Stimulated activated CD4-positive, alpha-beta T cell treated with anti-CD3 and anti-CD28 coated beads, Interleukin-12 subunit alpha, Interleukin-12 subunit beta, amount 100 ng/mL, for 4 hours (primary cell): ENCODE measurements at places on chromosomes 7 and 10.

DNA sequence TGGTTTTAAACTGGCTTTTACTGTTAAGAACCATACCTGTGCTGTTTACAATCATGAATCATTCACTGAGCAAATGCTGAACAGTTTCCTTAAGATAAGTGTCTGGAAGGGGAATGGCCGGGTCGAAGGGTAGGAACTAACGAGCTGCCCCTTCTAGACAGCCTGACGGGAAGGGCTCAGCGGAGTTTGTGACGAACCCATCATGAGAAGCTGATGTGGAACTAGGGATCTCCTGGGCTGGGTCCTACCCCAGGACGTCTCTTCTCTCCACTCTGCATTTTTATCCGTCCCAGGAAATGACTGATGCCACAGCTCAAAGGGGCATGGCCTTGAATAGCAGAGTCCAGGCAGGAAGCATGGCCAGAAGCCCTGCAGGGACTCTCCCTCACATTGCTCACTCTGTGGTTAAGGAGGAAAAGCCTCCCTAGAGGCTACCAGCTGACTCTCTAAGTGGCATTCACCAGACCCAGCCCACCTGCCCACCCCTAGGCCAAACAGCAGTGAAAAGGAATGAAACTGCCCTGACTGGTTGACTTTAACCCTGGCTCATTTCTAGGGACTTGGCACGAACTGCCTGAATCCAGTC, 112.0 kb downstream of the PFKFB3 start:
- no peak for DNase-seq

GRCh38 chr10:103881416-103882284, 26.3 kb upstream of the SH3PXD2A start:
- DNase-seq, result no peak

DNA sequence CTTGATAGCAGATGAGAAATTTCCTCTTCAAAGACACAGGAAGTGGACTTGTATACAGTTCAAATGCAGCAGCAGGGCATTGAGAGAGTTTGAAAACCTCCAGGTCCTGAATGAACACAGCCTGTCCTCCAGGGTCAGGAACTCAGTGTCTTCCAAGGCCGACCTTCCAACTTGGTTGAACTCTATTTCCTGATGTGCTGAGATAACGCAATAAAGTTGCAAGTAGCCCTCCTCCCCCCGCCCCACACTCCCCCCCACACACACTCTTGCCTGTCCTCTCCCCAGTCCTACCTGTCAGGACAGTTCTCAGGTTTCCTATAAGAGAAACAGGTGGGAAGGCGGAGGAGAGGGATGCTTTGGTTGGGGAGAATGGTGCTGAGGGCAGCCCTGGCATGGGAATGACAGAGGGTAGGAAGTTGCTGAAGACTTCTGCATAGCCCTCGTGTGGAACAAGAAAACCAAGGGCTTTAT, 90.0 kb downstream of the CCDC71L start:
- DNase-seq, result no peak

DNA sequence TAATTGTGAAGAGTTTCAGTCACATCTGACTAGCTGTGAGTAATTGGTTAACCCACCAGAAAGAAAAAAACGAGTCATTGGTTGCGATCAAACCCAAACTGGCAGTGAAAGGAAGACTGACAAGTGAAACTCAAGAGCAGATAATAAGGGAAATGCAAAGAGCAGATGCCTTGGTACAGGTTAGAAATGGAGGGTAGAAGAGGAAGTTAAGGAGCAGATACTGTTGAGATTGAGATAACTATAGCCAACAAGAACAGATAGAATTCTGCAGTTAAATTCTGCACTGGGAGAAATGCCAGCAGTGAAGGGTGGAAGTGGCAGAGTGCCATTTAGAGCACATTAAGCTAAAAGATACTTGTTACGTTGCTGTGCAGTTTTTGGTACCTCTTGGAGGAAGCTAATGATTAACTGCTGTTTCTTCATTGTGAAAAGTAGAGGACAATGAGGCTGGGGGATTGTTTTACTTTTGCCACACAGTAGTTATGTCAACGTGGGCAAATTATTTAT, 65.8 kb downstream of the CDK13 start:
- no peak for DNase-seq

DNA sequence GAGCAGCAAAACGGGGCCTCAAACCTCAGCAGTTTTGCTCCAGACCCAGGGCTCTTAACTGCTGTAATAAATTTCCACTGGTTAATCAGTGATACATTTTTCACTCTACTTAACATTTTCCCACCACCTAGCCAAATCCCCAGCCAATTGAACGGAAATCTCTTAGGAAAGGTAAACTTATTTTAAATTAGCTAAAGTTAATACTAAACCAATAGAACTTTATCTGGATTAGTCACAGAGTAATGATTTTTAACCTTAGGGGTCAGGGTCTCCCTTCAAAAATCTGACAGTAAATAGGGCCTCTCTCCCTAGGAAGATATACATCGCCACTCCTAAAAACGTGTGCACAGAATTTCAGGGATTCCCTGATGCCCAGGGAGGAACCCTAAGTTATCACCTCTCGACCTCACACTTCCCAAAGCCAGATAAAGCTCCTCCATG, 87.4 kb upstream of the KMT2E start:
- no peak for DNase-seq

- DNase-seq, result no peak
These were observed 314.7 kb downstream of the PLXNA4 start for GRCh38 chr7:132261327-132262159.

DNA sequence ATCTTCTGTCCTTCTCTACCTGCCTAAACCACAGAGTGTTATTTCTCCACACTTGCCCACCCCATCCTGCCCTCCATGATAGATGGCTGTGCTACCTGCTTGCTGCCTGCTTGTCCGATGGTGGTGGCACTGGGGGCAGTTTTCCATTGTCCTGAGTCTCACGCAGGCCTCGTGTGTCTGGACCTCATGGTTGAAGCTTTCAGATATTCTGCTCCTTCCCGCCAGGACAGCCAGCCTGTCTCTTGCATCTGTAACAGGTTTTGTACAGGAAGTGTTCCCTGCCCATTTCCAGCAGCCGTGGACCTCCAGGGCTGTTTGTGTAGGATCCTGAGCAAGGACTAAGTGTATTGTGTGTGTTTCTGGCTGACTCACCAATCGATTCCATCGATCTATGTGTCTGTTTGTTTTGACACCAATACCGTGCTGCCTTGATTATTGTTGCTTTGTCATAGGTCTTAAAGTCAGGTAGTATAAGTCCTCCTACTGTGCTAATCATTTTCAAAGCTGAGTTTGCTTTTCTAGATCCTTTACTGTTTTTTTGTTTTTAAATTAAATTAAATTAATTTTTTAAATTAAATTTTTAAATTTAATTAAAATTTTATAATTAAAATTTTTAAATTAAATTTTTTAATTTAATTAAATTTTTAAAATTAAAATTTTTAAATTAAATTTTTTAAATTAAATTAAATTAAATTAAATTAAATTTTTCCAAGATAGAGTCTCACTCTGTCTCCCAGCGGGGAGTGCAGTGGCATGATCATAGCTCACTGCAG, 8.5 kb downstream of the IL15RA start:
- no peak for DNase-seq

DNA sequence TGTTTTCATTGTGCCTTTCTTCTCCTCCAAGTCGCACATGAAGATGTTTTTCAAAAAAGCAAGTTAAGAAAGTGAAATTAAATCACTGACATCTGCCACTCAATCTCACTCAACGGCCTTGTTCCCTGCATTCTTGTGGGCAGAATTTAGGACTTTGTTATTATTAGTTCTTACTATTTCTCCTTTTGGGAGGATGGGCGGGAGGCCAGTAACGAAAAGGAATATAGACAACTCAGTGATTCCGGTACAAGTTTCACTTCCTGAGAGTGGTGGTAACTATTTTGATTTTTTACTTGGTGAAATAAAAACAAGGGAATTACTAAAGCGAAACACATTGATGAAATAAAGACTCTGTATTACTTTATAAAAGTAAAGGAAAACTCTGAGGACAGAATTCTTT, 231.9 kb upstream of the HABP2 start:
- DNase-seq, result no peak

DNA sequence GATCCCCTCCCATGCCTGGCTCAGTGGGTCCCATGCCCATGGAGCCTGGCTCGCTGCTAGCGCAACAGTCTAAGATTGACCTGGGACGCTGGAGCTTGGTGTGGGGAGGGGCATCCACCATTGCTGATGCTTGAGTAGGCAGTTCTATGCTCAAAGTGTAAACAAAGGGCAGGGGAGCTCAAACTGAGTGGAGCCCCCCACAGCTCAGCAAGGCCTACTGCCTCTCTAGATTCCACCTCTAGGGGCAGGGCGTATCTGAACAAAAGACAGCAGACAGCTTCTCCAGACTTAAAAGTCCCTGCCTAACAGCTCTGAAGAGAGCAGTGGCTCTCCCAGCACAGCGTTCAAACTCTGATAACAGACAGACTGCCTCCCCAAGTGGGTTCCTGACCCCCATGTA, 31.2 kb upstream of the FFAR4 start:
- DNase-seq, result no peak

DNA sequence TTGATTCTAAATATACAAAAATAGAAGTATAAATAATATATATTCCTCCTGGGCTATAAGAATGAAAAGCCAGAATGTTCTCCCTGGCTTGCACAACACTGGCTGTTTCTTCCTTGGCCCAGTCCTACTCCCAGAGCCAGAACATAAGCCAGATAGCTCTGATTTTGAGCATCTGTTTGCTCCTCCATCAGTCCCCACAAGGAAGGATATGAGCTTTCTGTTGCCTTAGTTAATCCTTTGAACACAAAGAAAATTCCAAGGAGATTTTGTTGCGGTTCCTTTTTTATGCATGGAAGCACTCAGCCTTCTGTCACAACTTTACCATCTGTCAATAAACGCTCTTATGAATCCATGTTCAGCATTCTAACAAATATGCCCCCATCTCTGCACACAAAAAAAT, 361.8 kb downstream of the IPMK start:
- no peak for DNase-seq
